ENCODE measurements at places on chromosomes 7 and 10.
A peak's percentile ranks its signal among the peaks of the same experiment; 100 is the strongest.

DNA sequence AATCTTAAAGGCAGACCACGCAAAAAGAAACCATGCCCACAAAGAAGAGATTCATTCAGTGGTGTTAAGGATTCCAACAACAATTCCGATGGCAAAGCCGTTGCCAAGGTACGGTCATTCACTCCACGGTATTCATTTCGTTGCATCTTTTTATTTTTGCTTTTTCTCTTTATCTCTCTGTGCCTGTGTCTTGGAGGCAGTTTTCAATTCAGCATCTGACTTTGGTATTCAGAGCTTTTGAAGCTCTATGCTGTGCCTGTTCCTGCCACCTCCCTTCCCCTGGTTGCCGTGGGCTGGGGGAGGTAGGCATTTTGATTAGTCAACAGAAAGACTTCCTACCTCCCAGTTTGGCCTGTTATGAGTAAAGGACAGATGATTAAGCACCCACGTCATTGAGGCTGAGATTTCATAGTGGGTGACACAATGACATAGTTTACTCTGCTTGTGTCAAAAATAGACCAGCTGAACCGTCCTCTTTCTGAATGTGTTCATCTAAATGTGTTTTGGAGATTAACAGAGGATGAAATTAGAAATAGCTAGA, 149.5 kb downstream of the ARID5B start:
- DNase-seq: peak; percentile 56

GRCh38 chr10:122853665-122854313, 8.1 kb upstream of the CUZD1 start:
- no peak for DNase-seq

DNA sequence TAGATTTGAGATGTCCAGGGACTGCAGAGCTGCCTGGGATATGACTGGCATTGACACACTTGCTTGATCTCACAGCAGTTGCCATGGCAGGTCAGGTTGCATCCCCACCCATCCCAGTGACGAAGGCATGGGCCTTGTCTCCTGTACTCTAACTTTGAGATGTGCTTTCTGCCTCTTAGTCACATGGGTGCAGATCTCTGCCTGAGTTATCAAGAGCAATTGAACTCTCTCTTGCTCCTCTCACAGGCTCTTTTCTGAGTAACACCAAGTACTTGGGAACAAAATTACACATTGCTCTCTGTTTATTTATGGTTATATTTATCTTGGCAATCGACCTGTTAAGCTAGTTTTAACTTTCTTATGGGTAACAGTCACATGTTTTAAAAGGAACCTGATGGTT, 237.3 kb downstream of the NSUN6 start:
- DNase-seq: no peak

DNA sequence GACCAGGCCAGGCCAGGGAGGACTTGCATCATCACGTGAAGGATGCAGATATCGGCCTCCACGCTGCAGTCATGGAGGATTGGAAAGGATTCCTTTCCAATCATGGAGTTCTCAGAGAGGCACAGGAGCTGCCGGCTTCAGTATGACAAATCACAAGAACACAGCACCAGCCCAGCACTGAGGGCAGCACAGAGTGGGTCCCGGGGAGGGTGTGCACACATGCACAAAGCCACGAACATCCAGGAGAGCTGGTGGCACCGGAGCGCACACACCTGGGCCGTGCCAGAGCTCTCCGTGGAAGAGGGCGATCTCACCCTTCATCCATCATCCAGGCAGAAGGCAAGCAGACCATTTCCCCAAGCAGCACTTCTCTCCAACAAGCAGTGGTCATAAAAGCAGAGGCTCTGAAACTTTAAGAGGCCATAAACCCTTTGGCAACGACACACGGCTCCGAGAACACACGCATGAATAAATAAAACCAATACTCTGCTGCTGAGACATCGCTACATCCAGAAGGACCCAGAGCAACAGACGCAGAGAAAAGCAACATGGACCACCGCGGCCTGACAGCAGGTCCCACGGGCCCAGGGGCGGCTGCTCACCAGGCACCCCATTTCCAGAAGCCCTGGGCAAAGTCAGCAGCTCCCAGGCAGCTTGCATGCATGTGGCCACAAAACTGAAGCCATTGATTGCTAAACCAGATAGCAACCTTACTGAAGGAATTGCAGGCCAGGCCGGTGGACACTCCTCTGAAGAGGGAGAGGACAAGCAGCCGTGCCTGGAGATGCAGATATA, 180.8 kb downstream of the USP6NL start:
- no peak for DNase-seq

- DNase-seq: no peak
Observed at GRCh38 chr7:55588976-55589604, 16.8 kb upstream of the VOPP1 start.

DNA sequence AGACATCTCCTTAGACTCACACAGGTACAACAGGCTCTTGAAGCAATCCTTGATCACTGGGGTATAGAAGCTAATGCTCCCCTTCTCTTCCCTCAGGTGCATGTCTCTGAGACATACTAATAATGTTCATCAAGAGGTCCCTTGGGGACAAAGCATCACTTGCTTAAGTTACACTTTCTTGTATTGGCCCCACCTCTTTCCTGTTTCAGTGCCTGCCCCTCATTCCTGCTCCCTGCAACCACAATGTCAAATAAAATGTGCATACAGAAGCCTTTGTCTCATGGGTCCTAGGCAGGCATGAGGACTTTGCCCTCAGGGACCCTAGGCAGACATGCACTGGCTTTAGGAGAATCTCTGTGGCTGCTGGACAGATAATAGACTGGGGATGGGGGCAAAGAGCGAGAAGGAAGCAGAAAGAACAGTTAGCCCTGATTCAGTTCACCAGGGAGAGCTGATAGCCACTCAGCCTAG, 175.0 kb upstream of the NPY start:
- no peak for DNase-seq

DNA sequence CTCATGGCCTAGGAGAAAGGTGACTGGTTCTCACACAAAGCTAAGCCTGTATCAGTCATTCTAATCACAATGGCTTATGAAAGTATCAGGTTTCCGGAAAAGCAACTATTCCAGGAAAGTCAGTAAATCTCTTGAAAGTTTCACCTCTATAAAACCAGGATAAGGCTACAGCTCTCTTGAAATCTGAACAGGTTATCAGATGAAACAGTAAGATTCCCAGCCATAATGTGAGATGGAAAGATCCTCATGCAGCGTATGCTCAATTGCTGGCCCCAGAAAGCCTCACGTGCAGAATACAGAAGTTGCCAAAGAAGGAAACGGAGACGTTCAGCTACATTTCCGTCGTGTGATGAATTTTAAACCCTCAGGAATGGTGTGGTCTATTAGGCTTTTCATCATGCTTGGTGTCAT, 90.0 kb downstream of the PFKFB3 start:
- no peak for DNase-seq

GRCh38 chr10:132884691-132885271, 57.6 kb downstream of the CFAP46 start:
- no peak for DNase-seq

DNA sequence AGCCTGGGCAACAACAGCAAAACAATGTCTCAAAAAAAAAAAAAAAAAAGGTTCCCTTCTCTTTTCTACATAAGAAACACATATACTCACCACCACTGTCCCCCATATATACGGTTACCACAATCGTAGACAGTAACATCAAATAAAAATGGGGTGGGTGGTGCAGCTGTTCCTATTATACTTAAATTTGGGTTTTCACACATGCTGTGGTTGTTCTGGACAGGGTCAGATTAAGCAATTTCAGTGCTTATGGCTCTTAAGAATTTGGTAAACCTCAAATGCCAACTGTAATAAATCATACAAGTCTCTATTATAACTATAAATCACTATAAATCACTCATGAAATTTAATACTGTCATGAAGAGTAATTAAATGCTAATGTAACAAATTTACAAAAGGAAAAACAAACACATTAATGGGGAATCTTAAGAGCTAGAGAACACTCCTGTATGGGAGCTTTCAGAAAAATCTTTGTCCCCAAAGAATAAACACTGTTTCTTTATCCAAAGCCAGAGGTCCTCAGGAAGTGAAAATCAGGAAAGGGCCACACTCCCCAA, 143.6 kb downstream of the GLI3 start:
- DNase-seq: no peak

DNA sequence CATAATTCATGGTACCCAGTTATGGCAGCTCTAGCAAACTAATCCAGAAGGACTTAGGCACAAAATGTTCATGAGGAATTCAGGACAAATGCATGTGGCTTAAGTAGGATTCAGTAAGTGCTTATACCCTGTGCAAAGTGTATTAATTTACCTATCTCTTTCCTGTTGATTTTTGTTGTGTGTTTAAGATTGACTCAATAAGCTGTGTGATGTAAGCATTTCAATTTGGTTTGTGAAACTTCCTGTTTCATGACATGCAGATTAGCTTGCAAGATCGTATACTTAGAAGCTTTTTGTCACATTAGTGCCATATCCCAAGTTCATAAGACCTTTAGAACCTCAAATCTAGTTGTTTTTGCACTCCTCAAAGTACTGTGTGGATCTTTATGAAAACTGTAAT, 416.7 kb downstream of the ARL4A start:
- DNase-seq: no peak

DNA sequence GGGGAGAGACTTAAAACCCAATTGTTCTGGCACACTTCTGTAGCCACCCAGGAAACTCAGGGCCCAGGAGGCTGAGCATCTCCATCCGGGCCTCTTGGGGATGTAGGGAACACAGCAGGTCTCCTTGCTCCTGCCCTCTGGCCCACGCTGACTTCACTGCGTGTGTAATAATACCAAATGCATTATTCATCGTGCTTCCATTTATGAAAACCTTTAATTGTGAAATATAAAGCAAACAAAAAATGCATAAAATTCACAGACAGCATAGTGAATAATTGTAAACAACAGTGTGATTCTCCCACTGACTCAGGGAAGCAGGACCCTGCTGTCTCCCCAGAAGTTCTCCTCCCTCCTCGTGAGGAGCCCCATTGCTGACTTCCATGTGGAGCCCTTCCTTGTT, 70.3 kb upstream of the SHH start:
- DNase-seq: no peak

DNA sequence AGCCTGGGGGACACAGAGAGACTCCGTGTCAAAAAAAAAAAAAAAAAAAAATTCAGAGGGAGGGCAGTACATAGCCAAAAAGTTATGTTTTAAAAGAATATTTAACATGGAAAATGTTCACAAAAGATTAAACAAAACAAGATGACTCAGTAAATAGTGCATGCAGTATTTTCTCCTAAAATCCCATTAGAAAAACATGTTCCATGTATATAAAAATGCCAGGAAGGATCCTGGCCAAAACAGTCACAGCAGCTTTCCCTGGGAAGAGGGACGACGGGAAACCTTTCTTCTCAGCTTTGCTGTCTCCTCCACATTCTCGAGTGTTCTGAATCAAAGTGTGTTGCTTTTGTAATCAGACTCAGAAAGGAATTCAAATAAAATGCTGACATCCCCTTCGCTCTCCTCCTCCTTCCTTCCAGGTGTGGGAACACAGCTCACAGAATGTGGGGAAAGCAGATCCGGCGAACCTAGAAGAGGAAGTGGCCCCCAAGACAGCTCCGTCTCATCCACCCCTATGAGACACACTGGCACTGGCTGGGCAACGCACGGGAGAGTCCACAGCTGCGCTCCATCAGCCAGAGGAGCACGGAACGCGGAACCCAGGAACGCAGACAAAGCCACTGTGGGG, 139.4 kb downstream of the MAD1L1 start:
- no peak for DNase-seq

- no peak for DNase-seq
Observed at GRCh38 chr10:19168584-19168983, 120.0 kb downstream of the MALRD1 start.

GRCh38 chr7:601595-602340, 82.1 kb upstream of the PDGFA start:
- DNase-seq: peak; percentile 75

DNA sequence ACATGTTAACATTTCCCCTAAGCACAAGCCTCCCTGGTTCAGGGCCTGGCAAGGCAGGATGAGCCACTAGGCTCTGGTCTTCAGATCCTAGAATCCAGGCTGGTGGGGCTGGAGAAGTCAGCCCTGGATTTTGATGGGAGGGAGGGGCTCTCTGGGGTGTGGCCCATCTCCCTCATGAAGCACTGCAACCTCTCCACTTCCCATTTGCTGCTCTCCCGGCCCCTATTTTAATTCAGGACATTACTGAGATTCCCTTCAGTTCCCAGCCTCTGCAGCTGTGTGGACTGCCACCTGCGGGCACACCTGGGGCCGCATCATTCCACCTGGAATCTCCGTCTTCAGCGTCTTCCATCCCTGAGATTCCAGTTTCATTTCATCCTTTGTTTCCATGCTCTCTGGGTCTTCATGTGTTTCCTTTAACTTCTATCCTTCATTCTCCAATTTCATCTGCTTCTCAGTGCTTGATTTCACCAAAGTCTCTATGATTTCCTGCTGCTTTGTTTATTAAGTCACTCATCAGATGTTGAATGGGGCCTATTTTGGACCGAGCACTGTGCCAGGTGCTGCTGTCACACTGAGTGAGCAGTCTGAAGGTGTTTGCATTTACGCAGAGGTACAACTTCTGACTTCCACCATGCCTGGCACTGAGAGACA, 253.6 kb downstream of the WDR37 start:
- no peak for DNase-seq

DNA sequence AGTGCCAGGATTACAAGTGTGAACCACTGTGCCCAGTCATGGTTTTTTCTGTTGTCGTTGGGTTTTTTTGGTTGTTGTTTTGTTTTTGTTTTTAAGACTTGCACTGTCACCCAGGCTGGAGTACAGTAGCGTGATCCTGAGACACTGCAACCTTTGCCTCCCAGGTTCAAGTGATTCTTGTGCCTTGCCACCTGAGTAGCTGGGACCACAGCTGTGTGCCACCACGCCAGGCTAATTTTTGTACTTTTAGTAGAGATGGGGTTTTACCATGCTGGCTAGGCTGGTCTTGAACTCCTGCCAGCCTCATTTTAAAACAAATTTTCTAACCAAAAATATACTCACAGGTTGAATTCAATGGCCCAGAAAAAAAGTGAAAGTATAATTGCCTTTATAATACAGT, 174.1 kb downstream of the AHR start:
- DNase-seq: no peak

GRCh38 chr10:124906551-124907001, 35.3 kb upstream of the ZRANB1 start:
- no peak for DNase-seq

- DNase-seq: no peak
Observed at GRCh38 chr10:36280890-36281499, 638.9 kb upstream of the FZD8 start.

GRCh38 chr10:114087255-114087654, 43.6 kb downstream of the ADRB1 start:
- DNase-seq: no peak

DNA sequence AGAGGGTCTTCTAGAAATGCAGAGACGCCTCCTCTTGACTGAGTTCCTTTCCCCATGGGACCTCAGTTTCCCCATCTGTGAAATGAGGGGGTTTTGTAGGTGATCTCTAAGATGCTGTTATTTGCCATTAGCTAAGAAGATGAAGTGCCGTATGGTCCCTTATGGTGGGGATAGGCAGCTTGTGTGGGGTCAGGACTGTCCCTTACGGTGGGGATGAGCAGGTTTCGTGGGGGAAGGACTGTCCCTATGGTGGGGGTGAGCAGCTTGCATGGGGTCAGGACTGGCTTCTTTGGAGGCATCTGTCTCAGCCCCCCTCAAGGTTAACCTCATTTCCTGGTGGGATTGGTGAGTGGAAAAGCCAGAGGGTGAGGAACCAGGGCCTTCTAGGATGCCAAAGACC, 148.3 kb upstream of the GPR26 start:
- no peak for DNase-seq

Measured in T-helper 9 cell (primary cell).